ENCODE measurements at places on chromosomes 6 and 20. TPM values are rescaled to one million over a fixed set of nuclear protein-coding genes. Genes with fewer than 3 reads are reported as not detected.

DNA sequence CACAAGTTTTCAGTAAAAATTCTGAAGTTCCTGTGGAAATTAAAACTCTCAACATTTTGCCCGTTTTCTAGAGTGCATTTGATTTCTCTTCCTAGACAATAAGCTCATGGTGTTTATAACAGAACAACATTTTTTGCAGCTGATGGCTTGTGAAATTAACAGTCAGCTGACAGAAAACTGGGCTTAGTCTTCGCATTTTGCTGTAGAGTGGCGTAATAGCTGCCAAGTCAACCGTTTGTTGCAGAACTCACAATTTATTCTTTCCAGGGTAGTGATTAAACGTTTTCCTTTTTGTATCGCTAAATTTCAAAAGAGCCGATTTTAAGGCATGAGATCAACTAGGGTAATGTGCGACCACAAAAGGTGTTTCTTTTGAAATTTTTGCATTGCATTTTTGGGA lies 1.4 kb downstream of the SPO11 start:
- no peak overlapping the region for H3K27ac ChIP-seq
- peaks cover 13% of the 10 kb centered on the region for H3K27me3 ChIP-seq
- no peak for DNase-seq

- no peaks in the 10 kb centered on the region for H3K36me3 ChIP-seq
- no peak for DNase-seq
- H3K27me3 ChIP-seq: no peaks in the 10 kb centered on the region
- no peak overlapping the region for H3K27ac ChIP-seq
- H3K4me3 ChIP-seq: no peak overlapping the region
- H3K4me1 ChIP-seq: no peaks in the 10 kb centered on the region
These were observed 309.2 kb upstream of the SPTLC3 start for GRCh38 chr20:12699374-12700228.

SOX18 gene
- 4.6 TPM for total RNA-seq

DNA sequence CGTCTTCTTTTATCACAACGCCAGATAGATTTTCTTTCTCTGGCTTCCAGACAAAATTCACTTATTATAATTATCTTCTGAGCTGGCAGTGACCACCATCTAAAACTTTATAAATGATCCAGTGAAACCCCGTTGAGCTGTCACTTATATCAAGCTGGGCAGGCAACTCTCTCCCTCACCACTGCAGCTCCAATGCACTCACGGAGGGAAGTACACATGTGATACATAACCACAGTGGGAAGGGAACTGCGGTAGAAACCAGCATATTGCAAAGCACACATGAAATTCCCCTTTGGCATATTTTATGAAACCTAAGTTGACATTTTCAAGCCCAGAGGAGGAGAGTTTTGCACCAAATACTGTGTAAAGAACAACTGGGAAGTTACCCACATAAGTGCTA lies 536.9 kb downstream of the HACE1 start:
- H3K4me1 ChIP-seq: no peaks in the 10 kb centered on the region
- H3K27ac ChIP-seq: no peak overlapping the region
- H3K36me3 ChIP-seq: no peaks in the 10 kb centered on the region
- no peak for DNase-seq

DNA sequence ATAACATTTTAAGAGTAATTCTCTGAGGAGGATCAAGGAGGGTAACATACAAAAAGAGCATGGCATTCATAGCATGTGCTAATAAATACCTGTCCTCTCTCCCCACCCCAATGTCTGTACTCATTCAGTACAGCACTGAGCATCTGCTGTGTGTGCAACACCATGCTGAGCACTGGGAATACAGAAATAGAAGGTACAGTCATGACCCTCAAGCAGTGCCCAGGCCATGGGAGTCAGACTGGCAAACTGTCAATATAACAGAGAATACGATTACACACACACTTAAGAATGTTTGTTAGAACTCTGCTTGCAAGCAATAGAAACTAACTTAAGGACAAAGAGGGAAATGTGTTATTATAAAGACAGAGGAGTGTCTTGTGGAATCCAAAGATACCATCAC lies 24.7 kb upstream of the ZFAND3 start:
- no peak overlapping the region for H3K4me3 ChIP-seq
- H3K36me3 ChIP-seq: no peaks in the 10 kb centered on the region
- H3K4me1 ChIP-seq: peaks cover 4% of the 10 kb centered on the region
- no peaks in the 10 kb centered on the region for H3K27me3 ChIP-seq

PTCHD4 gene
- 4.2 TPM for total RNA-seq

DNA sequence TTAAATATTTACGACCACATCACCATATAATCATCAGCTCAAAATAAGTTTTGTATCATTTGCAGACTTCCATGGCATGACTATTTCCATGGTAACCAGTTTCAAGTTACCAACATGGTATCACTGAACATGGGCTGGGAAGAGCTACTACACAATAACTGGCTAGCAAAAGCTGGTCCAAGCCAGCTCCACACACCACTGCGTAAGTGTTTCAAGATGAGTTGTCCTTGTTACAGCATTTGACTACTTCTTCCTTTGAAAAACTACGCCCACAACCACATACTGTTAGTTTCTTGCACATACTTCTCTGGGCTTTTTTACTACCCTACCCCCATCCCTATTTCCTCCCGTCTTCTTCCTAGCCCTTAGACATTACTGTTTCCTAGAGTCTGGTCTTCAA lies 8.5 kb downstream of the CD164 start:
- DNase-seq: no peak
- H3K36me3 ChIP-seq: peaks cover 82% of the 10 kb centered on the region
- H3K27me3 ChIP-seq: no peaks in the 10 kb centered on the region
- H3K4me3 ChIP-seq: no peak overlapping the region
- no peaks in the 10 kb centered on the region for H3K4me1 ChIP-seq

TUBE1 gene
- total RNA-seq: 64.5 TPM

DNA sequence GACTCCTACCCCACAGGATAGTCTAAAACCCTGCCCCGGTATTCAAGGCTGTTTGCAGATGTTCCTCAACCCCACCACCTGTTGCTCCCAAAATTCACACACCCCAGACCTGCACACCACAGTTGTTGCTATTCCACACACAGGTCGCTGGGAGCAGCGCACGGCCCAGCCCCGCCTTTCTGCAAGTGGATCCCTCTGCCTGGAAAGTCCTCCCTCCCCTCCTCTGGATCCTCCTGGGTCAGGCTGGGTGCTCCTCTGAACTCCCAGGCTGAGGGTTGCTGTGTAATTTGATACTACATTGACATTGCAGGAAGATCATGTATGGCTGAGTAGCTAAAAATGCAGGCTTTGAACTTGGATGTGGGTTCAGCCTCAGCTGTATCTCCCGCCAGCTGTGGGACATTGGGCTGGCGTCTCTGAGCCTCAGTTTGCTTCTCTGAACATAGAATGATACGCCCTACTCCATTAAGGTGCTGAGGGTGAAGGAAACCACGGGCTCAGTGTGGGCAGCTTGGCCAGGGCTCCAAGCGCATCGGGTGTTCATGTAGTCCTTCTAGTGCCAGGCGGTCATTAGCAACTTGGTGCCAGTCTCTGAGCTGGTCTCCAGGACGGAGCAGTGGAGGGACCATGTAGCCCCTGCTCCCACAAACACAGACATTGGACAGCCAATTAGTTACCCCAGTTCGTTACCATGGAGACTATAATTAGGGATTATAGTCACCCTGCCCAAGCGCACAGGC lies 13.9 kb upstream of the CCN5 start:
- H3K27ac ChIP-seq: no peak overlapping the region
- no peaks in the 10 kb centered on the region for H3K27me3 ChIP-seq
- peaks cover 33% of the 10 kb centered on the region for H3K4me1 ChIP-seq
- no peak for DNase-seq
- H3K36me3 ChIP-seq: no peaks in the 10 kb centered on the region
- no peak overlapping the region for H3K4me3 ChIP-seq

HRH3 gene
- not detected for total RNA-seq

GRCh38 chr6:50637267-50637666 lies 76.1 kb upstream of the TFAP2D start:
- no peak for DNase-seq
- no peaks in the 10 kb centered on the region for H3K4me1 ChIP-seq
- no peak overlapping the region for H3K27ac ChIP-seq

- H3K4me1 ChIP-seq: no peaks in the 10 kb centered on the region
- DNase-seq: no peak
- H3K27ac ChIP-seq: no peak overlapping the region
- no peaks in the 10 kb centered on the region for H3K27me3 ChIP-seq
- H3K36me3 ChIP-seq: no peaks in the 10 kb centered on the region
These were observed 229.1 kb upstream of the FLRT3 start for GRCh38 chr20:14566505-14566904.
